ENCODE measurements at places on chromosomes 6 and 20. TPM values are rescaled to one million over a fixed set of nuclear protein-coding genes. Genes with fewer than 3 reads are reported as not detected.
A peak's percentile ranks its signal among the peaks of the same experiment; 100 is the strongest.

DNA sequence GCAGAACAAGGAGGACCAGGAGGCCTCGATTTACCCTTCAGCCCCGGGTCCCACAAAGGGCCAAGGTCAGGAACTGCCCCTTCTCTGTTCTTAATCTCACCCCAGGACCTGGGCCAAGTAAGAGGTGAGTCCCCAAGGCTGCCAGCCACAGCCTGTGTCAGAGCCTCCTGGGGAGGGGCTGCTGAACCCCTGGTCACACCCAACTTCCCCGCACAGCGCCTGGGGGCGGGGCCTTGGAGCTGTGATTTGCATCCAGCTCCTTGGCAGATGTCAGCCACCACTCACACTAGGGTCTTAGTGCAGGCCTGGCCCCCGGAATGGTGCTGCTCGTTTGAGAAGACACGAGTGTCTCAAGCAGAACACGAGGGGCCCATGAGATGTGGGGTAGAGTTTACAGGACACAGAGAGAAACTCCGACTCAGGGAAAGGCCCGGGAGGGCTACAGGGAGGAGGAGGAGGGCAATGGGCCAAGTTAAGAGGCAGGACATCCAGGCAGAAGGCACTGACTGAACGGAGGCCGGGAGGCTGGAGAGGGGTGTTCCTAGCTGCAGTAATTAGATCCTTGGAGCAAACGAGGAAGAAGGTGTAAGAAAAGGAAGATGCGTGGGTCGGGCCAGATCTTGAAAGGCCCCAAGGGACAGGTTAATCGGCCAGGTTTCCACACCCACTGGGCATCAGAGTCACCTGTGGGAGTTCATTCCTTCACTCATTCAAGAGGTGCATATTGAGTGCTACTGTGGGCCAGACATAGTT lies 26.9 kb downstream of the ZBP1 start:
- no peaks in the 10 kb centered on the region for H3K36me3 ChIP-seq
- H3K4me3 ChIP-seq = no peak overlapping the region
- no peak overlapping the region for H3K27ac ChIP-seq
- DNase-seq = peak; percentile 56
- H3K4me1 ChIP-seq = no peaks in the 10 kb centered on the region
- no peaks in the 10 kb centered on the region for H3K27me3 ChIP-seq

- no peak overlapping the region for H3K27ac ChIP-seq
- no peaks in the 10 kb centered on the region for H3K27me3 ChIP-seq
- no peak overlapping the region for H3K4me3 ChIP-seq
- H3K4me1 ChIP-seq = no peaks in the 10 kb centered on the region
Measured at GRCh38 chr20:36830791-36831691, 44.9 kb upstream of the TLDC2 start.

DNA sequence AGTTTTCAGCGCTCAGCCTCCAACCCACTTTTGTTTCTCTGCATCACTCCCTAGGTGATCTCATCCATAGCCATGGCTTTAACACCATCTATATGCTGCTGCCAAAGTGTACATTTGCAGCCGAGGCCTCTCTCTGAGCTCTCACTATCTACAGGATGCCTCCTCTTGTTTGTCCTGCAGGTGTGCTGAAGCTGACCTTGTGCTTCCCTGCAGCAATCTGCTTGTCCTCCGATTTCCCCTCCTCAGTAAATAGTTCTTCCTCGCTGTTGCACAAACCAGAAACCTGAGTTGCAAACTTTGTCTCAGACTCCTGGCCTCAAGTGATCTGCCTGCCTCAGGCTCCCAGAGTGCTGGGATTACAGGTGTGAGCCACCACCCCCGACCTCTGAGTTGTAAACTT lies 3.7 kb upstream of the TXNDC5 start:
- H3K4me3 ChIP-seq = no peak overlapping the region
- H3K4me1 ChIP-seq = no peaks in the 10 kb centered on the region
- H3K27me3 ChIP-seq = no peaks in the 10 kb centered on the region
- H3K27ac ChIP-seq = no peak overlapping the region
- DNase-seq = no peak
- no peaks in the 10 kb centered on the region for H3K36me3 ChIP-seq

GRCh38 chr20:22918286-22918983 lies 116.7 kb upstream of the SSTR4 start:
- no peak for DNase-seq
- H3K4me1 ChIP-seq = no peaks in the 10 kb centered on the region
- H3K36me3 ChIP-seq = no peaks in the 10 kb centered on the region
- H3K27me3 ChIP-seq = no peaks in the 10 kb centered on the region
- no peak overlapping the region for H3K27ac ChIP-seq

GRCh38 chr20:31652917-31653396 lies 15.2 kb downstream of the COX4I2 start:
- no peak overlapping the region for H3K4me3 ChIP-seq
- H3K27me3 ChIP-seq = no peaks in the 10 kb centered on the region
- no peak overlapping the region for H3K27ac ChIP-seq
- no peak for DNase-seq
- no peaks in the 10 kb centered on the region for H3K36me3 ChIP-seq
- no peaks in the 10 kb centered on the region for H3K4me1 ChIP-seq

GRCh38 chr20:9186396-9186795 lies 117.5 kb downstream of the PLCB4 start:
- peaks cover 3% of the 10 kb centered on the region for H3K4me1 ChIP-seq
- no peak overlapping the region for H3K27ac ChIP-seq
- H3K36me3 ChIP-seq = 0 out of 2 replicates have a peak, but pooled peaks cover under 1% of the 10 kb centered on the region
- no peak for DNase-seq
- H3K4me3 ChIP-seq = no peak overlapping the region

- DNase-seq = no peak
- H3K4me3 ChIP-seq = no peak overlapping the region
- no peaks in the 10 kb centered on the region for H3K27me3 ChIP-seq
- H3K4me1 ChIP-seq = no peaks in the 10 kb centered on the region
- no peaks in the 10 kb centered on the region for H3K36me3 ChIP-seq
Measured at GRCh38 chr6:84739866-84740208, 24.6 kb downstream of the TBX18 start.

GRCh38 chr20:31839782-31840487 lies 5.5 kb downstream of the FOXS1 start:
- H3K27me3 ChIP-seq = no peaks in the 10 kb centered on the region
- DNase-seq = no peak
- no peaks in the 10 kb centered on the region for H3K4me1 ChIP-seq
- H3K4me3 ChIP-seq = no peak overlapping the region

- H3K36me3 ChIP-seq = peaks cover 23% of the 10 kb centered on the region
- no peaks in the 10 kb centered on the region for H3K4me1 ChIP-seq
- no peak overlapping the region for H3K4me3 ChIP-seq
- H3K27ac ChIP-seq = no peak overlapping the region
- H3K27me3 ChIP-seq = no peaks in the 10 kb centered on the region
- no peak for DNase-seq
Measured at GRCh38 chr20:17641520-17641964, 40.5 kb downstream of the RRBP1 start.

GRCh38 chr20:50372770-50373088 lies 137.5 kb upstream of the PTPN1 start:
- no peak for DNase-seq
- H3K36me3 ChIP-seq = no peaks in the 10 kb centered on the region
- H3K4me1 ChIP-seq = no peaks in the 10 kb centered on the region
- H3K27me3 ChIP-seq = no peaks in the 10 kb centered on the region
- no peak overlapping the region for H3K4me3 ChIP-seq

GRCh38 chr6:123898665-123899064 lies 95.0 kb downstream of the NKAIN2 start:
- H3K4me1 ChIP-seq = no peaks in the 10 kb centered on the region
- H3K27me3 ChIP-seq = no peaks in the 10 kb centered on the region
- no peak for DNase-seq
- H3K4me3 ChIP-seq = no peak overlapping the region
- H3K27ac ChIP-seq = no peak overlapping the region

GRCh38 chr6:17648745-17649144 lies 48.6 kb downstream of the FAM8A1 start:
- H3K27me3 ChIP-seq = no peaks in the 10 kb centered on the region
- H3K4me3 ChIP-seq = no peak overlapping the region
- H3K27ac ChIP-seq = no peak overlapping the region

DNA sequence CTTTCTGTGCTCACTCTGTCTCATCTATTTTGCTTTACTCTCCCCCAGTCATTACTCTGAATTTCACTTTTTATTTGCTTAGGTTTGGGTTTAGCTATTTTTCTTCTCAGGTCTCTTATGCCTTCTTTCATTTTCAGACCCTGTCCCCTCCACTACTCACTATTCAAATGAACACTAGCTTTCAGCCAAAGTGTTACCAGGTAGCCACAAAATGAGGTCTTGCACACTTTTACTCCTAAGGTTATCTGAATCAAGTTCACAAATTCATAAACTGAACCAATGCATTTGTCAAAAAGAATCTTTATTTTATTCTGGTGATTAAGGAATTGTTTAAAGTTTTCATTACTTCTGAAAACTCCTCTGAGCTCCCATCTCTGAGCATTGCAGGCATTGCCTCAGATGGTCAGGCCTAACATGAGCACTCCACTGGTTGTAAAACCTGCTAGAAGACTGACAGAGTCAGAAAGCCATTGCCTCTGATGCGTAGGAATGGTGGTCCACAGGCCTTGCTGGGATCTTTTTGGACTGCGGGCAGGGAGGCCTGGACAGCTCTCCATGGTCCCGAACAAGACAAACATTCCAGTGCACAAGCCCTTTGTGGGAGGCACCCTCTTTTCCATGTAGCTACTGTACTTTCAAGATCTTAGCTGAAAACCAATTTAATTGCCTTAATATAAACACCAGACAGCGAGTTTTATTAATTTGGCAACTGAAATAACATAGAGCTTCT lies 48.5 kb downstream of the FYN start:
- H3K4me3 ChIP-seq = no peak overlapping the region
- H3K4me1 ChIP-seq = no peaks in the 10 kb centered on the region
- H3K27me3 ChIP-seq = no peaks in the 10 kb centered on the region
- H3K27ac ChIP-seq = no peak overlapping the region
- no peak for DNase-seq

DNA sequence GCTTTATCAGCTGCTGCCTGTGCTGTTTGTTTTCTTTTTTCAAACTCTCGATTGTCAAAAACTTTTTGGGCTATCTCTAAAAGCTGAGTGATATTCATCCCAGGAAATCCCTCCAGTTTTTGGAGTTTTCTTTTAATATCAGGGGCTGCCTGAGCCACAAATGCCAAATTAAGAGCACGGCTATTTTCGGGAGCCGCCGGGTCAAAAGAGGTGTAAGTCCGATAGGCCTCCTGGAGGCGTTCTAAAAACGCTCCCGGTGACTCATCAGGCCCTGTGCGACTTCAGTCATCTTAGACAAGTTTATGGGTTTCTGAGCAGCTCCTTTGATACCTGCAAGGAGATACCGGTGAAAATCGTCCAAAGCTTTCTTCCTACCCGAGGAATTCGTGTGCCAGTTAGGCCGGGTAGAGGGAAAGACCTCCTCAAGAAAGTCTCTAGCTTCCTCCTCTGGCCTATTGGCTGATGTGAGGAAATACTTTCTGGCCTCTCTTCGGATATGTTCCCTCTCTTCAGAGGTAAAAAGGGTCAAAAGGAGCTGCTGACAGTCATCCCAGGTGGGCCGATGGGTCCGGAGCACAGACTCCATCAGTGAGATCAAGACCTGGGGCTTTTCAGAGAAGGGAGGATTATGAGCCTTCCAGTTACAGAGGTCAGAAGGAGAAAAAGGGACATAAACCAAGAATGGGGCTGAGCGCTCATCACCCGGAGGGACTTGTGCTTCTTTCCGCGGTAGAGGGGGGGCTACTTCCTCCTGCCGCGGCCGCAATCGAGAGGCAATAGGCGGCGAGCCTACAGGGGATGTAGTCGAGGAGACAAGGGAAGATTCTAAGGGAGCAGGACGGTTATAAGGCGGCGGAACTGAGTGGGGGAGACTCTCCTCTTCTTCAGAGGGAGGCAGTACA lies 151.1 kb downstream of the TRIM27 start:
- peak; percentile 45 for DNase-seq
- peaks cover 78% of the 10 kb centered on the region for H3K27me3 ChIP-seq
- no peaks in the 10 kb centered on the region for H3K36me3 ChIP-seq

- H3K27me3 ChIP-seq = no peaks in the 10 kb centered on the region
- H3K4me3 ChIP-seq = 0 out of 3 replicates have a peak overlapping the region, but pooled peaks have one; percentile 47
- no peaks in the 10 kb centered on the region for H3K4me1 ChIP-seq
- H3K27ac ChIP-seq = no peak overlapping the region
Measured at GRCh38 chr20:31920275-31920855, 31.5 kb downstream of the PDRG1 start.

- peaks cover 5% of the 10 kb centered on the region for H3K4me1 ChIP-seq
- H3K36me3 ChIP-seq = peaks cover 4% of the 10 kb centered on the region
- DNase-seq = no peak
Measured at GRCh38 chr6:90048206-90048967, 154.1 kb downstream of the GJA10 start.

DNA sequence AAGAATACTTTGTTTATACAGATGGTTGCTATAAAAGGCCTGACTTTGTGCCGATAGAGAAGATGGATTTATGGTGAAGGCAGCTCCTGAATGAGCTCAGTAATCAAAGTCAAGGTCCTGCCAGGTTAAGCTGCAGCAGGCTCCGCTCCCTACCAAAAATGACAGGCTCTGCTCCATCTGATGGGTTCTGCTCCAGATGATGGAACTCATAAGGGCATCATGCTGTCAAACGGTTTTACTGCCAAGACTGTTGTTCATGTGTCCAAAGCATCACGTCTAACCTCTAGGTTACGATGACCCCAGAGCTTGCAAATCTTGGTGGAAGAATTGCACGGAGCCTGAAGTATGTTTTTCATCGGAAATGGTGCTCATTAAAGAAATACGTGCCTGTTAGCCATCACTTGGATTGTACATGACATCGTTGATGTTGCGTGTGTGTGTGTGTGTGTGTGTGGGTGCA lies 19.2 kb upstream of the PTGIS start:
- DNase-seq = no peak
- no peaks in the 10 kb centered on the region for H3K27me3 ChIP-seq
- H3K4me3 ChIP-seq = no peak overlapping the region
- no peak overlapping the region for H3K27ac ChIP-seq
- no peaks in the 10 kb centered on the region for H3K4me1 ChIP-seq

DNA sequence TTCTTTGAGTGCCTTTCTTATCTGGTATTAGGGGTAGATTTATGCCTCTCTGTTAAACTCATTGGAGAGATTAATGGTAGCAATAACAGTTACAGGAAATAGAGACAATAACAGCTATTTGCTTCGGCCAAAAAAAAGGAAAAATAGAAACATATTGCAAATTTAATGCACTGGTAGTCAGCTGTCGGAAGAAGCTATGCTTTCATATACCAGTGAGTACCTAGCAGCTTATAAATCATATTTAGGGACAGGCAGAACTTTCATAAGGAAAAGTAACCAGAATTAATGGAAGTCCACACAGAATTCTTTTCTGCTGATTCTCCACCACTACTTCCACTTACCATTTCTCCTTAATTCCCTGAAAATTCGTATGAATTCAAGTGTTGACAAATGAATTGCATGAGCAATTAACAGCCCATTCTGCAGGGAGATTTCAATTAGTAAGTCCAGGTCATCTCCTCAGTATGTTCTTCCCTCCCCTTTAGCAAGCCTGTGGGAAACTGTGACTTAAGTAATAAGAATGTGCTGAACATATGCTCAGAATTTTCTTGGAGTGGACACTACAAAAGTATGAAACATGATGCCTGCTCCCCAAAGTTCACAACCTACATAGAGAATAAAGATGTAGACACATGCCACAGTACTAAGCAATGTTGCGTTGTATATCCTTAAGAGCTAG lies 196.7 kb upstream of the KCNQ5 start:
- DNase-seq = no peak
- no peak overlapping the region for H3K27ac ChIP-seq
- no peak overlapping the region for H3K4me3 ChIP-seq
- H3K27me3 ChIP-seq = no peaks in the 10 kb centered on the region

RAB32 gene
- 4.9 TPM for total RNA-seq

ECT2L gene
- not detected for total RNA-seq

COL9A1 gene
- 7.8 TPM for total RNA-seq

TNF gene
- total RNA-seq = not detected

CHMP4B gene
- total RNA-seq = 94.9 TPM

EDN1 gene
- 2.1 TPM for total RNA-seq

FOXO3 gene
- total RNA-seq = 21.7 TPM

ASIP gene
- not detected for total RNA-seq

DDX43 gene
- not detected for total RNA-seq

STMN3 gene
- 54.0 TPM for total RNA-seq

All from H9 (cell line).